Stimulated activated CD4-positive, alpha-beta T cell treated with anti-CD3 and anti-CD28 coated beads, Interleukin-1b, Interleukin-23, amount 100 ng/mL, for 1 hour (primary cell): ENCODE measurements at places on chromosomes 7 and 10.
A peak's percentile ranks its signal among the peaks of the same experiment; 100 is the strongest.

- DNase-seq, result no peak
These were observed 133.2 kb downstream of the CAMK1D start for GRCh38 chr10:12482587-12482986.

DNA sequence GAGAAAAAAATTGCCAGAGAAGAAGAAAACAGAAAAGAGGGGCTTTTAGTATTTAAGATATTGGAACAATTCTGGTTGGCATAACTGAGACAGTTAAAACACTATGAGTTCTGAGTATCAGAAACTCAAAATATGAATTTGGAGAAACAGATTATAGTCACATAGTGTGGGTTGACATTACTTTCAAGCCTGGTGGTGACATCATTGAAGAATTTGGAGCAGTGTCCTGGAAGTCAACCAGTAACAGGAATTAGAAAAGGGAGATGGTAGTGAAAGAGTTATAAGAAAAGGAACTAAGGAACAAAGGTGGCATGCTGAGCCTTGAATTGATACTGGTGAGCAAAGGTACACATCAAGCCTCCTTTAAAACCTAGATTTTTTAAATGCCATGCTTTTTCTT is 88.2 kb downstream of the ZNF438 start:
- DNase-seq, result no peak

DNA sequence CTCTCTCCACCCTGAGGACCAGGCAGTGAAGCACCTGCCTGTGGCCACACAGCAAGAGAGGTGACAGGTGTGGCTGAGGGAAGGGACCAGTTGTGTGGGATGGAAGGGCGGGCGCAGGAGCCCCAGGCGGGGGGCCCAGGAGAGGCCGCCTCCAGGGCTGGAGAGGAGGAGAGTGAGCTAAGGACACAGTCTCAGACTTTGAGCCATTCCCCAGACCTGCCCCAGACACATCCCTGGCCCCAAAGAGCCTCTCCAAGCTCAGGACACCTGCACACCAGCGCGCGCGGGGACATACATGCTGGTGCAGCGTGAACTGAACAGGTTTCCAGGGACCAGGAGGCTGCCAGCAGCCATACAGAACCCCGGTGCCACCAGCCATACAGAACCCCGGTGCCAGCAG is 237.3 kb downstream of the MAD1L1 start:
- no peak for DNase-seq

GRCh38 chr10:115572740-115573455 is 479.7 kb downstream of the ATRNL1 start:
- no peak for DNase-seq

DNA sequence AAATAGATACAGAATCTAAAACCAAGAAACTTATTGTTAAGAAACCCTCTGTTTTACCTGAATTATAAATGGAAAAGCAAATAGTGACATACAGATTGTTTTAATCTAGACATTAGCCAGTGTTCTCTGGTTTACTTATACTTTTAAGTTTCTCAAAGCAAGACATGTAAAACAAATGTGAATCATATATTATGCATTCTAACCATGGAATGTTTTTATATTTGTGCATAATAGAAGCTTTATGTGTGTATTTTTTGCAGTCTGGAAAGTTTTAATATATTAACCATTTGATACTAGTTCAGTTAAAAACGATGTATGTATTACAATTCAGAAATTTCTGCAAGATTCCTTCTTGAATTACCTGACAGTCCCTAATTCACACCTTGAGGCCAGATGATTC is 150.6 kb upstream of the TMEM72 start:
- no peak for DNase-seq

- no peak for DNase-seq
These were observed 30.5 kb upstream of the ZNF273 start for GRCh38 chr7:64872351-64873154.

DNA sequence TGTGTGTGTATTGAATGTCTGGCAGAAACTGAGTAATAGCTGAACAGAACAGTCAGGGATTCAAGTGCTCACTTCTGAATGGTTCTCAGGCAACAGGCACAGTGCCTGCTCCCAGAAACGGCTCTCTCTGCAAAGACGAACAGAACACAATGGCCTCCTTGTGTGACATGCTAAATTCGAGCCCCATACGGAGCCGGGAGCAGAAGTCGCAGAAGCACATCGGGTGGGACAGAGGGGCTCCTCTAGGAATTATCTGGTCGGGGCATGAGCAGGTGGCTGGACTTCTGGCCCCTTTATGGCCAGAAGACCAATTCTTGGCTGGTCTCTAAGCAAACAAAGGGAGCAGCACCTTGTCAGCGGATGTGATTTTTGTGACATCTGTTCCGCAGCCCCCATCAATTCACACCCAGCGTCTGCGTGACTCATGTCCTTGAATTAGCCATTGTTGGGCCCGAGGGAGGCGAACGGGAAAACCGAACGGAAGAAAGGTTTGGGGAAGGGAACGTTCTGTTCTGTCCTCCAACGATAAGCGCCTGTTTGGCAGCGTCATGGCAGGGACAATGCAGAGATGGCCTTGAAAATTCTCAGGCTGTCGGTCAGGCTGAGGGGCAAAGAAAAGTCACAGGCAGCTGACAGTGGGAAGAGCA is 47.3 kb upstream of the NPTX2 start:
- DNase-seq, result no peak

DNA sequence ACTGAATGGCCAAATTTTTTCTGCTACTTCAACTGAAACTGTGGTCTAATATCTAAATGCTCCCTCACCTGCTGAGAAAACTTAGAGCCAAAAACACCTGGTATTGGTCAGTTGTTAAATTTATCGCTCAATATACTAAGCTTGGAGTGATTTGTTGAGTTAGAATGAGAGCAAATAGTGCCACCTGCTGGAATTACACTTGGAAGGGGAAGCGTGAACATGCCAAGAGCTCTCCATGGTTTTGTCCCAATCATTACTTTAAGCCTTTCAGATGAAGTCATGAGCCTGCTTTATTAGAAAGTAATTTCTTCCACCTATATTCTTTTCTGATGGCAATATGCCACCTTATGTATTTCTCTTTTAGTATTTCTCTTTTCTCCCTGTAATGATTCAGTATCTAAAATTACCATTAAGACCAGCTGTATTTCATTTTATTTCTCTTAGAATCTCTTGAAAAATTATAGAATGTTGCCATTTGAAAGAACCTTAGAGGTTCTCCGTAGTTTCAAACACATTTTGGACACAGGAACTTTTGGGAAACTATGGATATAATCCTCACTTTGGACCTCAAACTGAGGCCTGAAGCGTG is 447.8 kb upstream of the C7orf33 start:
- DNase-seq, result no peak

GRCh38 chr7:1940402-1940786 is 270.3 kb downstream of the ELFN1 start:
- DNase-seq, result peak; percentile 76

GRCh38 chr7:33185786-33186185 is 56.4 kb downstream of the BBS9 start:
- no peak for DNase-seq

GRCh38 chr7:102944241-102944640 is 31.4 kb downstream of the LRRC17 start:
- DNase-seq, result no peak
